ENCODE measurements at places on chromosomes 7 and 10. TPM values are rescaled to one million over a fixed set of nuclear protein-coding genes. Genes with fewer than 3 reads are reported as not detected.

DNA sequence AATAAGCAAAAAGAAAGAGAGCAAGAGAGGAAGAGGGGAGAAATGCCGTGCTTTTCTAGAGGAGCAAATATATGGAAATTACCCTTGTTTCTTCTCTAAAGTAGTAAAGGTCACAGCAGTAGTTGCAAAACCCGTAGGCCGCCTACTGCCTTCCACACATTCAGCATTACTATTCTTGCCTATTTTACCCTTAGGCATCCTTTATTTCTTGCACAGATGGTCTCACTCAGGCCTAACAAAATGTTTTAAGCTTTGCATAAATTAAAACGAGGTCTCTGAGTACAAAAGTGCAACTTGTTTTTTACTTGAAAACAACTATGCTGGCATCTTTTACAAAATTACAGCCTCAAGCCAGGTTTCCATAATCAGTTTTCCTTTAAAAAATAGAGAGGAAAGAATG lies 644.6 kb downstream of the AUTS2 start:
- no peaks in the 10 kb centered on the region for H3K36me3 ChIP-seq
- no peak overlapping the region for H3K4me3 ChIP-seq
- no peak overlapping the region for H3K27ac ChIP-seq
- H3K27me3 ChIP-seq, result peaks cover 1% of the 10 kb centered on the region
- no peaks in the 10 kb centered on the region for H3K4me1 ChIP-seq

The TCF7L2 gene
- 0.42 TPM for total RNA-seq

The ZNF804B gene
- total RNA-seq, result not detected

- peaks cover 37% of the 10 kb centered on the region for H3K27me3 ChIP-seq
- peaks cover 28% of the 10 kb centered on the region for H3K4me1 ChIP-seq
- H3K4me3 ChIP-seq, result peak overlapping the region; percentile 40
Measured at GRCh38 chr10:129056734-129057689, 410.0 kb upstream of the MGMT start.

GRCh38 chr7:96100737-96101136 lies 221.2 kb downstream of the SLC25A13 start:
- H3K36me3 ChIP-seq, result no peaks in the 10 kb centered on the region
- H3K27me3 ChIP-seq, result no peaks in the 10 kb centered on the region
- no peak overlapping the region for H3K4me3 ChIP-seq
- no peak overlapping the region for H3K27ac ChIP-seq

The RAB19 gene
- 7.3 TPM for total RNA-seq

The SFTPA1 gene
- total RNA-seq, result not detected

DNA sequence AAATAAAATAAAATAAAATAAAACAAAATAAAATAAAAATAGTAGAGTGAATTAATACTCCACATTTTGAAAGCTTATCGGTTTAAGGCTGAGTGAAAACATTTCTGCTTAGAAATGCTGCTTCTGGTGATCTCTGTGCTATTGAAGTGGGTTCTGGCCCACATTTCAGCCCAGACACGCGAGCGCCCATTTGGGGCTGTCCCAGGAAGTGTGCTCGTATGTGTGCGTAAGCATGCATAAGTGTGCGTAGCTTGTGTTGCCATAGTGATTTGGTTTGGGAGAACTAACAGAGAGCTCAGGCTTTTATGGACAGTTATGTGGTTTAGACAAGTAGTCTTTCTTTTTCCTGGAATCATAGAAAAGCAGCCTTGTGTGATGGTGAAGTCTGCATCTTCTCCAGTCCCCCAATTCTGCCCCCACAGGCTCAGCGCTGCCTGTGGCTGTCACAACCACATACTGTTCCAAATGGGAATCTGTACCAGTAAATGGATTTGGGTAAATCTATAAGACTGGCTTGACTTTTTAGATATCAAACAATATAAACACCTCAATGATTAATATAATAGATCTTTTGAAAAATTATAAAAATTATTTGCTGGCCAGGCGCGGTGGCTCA lies 29.8 kb upstream of the PURB start:
- no peaks in the 10 kb centered on the region for H3K27me3 ChIP-seq
- H3K4me3 ChIP-seq, result peak overlapping the region; percentile 13
- peaks cover 34% of the 10 kb centered on the region for H3K4me1 ChIP-seq
- no peaks in the 10 kb centered on the region for H3K36me3 ChIP-seq

The ARPC1B gene
- total RNA-seq, result 408 TPM

- H3K36me3 ChIP-seq, result no peaks in the 10 kb centered on the region
- no peaks in the 10 kb centered on the region for H3K27me3 ChIP-seq
- H3K27ac ChIP-seq, result no peak overlapping the region
- H3K4me3 ChIP-seq, result no peak overlapping the region
- DNase-seq, result no peak
Measured at GRCh38 chr7:151808400-151809145, 68.3 kb downstream of the PRKAG2 start.

DNA sequence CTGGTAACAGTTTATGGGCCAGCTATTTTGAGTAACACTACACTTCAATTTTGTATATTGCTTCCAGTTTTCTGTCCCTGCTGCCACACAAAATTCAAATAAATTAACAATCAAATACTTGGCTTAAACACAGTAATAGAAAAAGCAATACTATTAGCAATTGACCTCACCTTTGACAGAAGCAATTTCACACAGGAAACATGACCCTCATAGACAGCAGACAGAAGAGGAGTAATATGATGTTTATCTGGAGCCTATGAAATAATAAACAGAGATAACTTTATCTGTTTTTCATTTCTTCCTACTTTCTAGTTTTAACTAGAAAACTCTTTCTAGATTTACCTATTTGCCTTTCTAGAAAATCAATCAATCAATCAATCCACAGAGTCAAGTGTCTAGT lies 26.7 kb downstream of the MTPN start:
- H3K36me3 ChIP-seq, result peaks cover 42% of the 10 kb centered on the region
- no peak overlapping the region for H3K4me3 ChIP-seq

DNA sequence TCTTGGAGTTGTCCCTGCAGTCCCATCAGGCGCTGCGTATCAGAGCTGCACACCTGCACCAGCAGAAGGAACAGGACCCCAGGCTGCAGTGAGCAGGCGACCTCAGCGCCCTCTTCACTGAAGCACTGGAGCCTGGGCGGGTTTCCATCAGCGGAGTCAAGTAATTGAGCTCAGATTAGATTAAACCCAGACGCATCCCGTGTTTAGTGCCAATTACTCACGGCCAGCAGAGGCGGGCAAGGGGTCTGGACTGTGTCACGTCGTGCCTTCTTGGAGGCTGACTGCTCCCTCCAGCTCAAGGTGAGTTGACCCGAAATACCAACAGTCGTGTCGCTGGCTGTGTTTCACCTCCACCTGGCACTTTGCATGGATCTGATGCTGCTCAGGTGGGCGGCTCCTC lies 123.6 kb downstream of the CXCL12 start:
- no peaks in the 10 kb centered on the region for H3K36me3 ChIP-seq
- H3K27me3 ChIP-seq, result no peaks in the 10 kb centered on the region
- H3K4me3 ChIP-seq, result no peak overlapping the region
- DNase-seq, result no peak
